ENCODE measurements at places on chromosomes 5 and 9. TPM values are rescaled to one million over a fixed set of nuclear protein-coding genes. Genes with fewer than 3 reads are reported as not detected.

DNA sequence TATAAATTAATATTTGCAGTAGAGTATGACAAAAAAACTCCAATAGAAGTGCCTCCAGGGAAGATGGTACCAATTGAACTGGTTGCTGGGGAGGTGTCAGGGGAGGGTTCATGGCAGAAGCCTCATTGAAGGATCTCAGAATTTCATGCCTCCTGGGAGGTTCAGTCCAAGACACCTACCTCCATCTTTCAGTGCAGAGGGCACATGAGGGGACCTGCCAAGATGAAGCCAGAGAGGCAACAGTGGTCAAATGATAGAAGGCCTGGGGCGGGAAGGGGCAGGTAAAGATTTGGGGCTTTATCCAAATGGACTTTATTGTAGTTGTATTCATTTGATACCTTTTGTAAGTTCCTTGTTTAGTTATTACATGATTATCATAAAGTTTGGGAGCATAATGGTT lies 25.9 kb upstream of the KCNIP1 start:
- no peak for DNase-seq

GRCh38 chr9:127223266-127223665 lies 41.3 kb upstream of the GARNL3 start:
- DNase-seq = no peak

The HNRNPK gene
- 562 TPM for total RNA-seq

DNA sequence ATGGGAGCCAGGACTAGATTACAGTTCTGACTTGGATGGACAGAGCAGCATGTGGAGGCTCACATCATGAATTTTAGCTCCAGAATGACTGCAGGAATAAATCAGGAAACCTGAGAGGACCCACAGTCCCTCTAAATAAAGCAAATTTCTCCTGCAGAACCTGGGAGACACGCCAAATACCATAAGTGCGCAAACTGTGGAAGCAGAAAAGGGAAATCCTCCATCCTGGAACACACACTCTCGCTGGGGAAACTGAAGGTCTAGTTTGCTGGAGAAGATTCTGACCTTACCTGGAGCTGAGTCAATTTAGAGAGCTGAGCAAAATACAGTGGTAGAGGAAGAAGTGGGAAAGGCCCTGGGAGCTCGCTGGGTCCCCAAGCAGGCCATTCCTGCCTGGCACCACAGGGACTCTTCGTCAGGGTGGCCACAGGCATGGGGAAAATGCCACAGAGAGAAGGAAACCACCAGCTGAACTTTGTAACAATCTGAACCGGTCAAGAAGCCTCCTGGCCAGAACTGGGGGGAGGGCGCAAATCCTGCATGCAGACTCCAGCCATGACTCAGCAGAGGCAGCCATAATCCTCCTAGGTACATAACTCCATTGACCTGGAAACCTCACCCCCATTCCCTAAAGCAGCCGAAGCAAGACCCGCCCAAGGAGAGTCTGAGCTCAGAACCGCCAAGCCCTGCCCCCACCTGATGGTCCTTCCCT lies 390.9 kb downstream of the LRRC70 start:
- DNase-seq = no peak

The HAVCR1 gene
- 10.1 TPM for total RNA-seq

The SLC4A9 gene
- total RNA-seq = not detected

- no peak for DNase-seq
Observed at GRCh38 chr5:67941614-67942401, 273.7 kb upstream of the PIK3R1 start.

DNA sequence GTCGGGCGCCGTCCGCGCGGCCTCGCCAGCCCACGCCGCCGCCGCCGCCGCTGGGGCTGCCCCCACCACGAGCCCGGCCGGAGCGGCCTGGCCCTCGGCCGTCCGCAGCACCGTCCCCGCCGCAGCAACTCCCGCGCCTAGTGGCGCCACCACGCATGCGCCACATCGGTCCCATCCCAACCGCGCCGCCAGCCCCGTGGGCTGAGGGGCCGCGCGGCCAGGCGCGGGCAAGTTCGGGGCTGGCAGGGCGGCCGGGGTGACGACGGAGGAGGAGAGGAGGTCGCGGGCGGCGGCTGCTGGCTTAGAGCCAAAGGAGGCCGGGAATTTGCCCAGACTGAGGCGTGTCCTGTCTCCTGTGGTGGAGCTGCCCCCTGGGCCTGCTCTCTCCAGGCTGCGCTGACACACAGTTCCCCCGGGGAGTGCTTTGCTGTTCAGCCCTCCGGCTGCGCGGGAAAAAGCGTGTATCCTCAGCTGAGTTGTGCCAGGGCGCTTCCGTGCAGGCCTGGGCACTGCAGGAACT lies at the start of gene TUSC1:
Gene TUSC1 (minus strand): TSS at position 298 of the 520 bp plus-strand sequence. CDS start 132 bp downstream, at position 166.
- no peak for DNase-seq

The KLF4 gene
- 0.79 TPM for total RNA-seq

DNA sequence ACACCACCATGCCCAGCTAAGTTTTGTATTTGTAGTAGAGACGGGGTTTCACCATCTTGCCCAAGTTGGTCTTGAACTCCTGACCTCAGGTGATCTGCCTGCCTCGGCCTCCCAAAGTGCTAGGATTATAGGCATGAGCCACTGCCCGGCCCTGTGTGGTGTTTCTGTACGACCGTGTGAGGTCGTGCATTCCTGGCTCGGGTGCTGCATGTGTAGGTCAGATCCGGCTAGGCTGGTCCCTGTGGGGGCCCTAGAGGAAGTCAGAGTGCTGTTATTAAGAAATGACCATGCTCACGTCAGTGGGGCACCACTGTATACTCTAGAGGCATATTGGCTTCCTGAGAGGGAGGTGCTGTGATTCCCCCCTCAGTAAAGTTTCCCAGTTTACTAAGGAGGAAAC lies 13.7 kb downstream of the WNK2 start:
- no peak for DNase-seq
